ENCODE measurements at places on chromosomes 7 and 10. TPM values are rescaled to one million over a fixed set of nuclear protein-coding genes. Genes with fewer than 3 reads are reported as not detected.

Gene VIM
- total RNA-seq = 2,643 TPM

Gene MSMB
- total RNA-seq = not detected

Gene CYP3A4
- not detected for total RNA-seq

Gene FGFBP3
- 1.00 TPM for total RNA-seq

Gene SH2D4B
- not detected for total RNA-seq

Gene DYDC2
- not detected for total RNA-seq

Gene ITIH5
- 33.6 TPM for total RNA-seq

Gene EVX1
- total RNA-seq = not detected

Gene CFAP43
- total RNA-seq = 0.28 TPM

Gene CRYGN
- total RNA-seq = 0.42 TPM

Gene GSAP
- total RNA-seq = 9.7 TPM

Gene TMEM225B
- 2.0 TPM for total RNA-seq

Gene PIK3CG
- total RNA-seq = 4.7 TPM

Gene ZNF783
- 16.3 TPM for total RNA-seq

Gene SYT15B
- 2.6 TPM for total RNA-seq

- peak; percentile 88 for DNase-seq
Measured at GRCh38 chr10:30857803-30858202, 173.9 kb downstream of the ZNF438 start.

GRCh38 chr7:157614457-157615020, 277.7 kb downstream of the DNAJB6 start:
- DNase-seq = peak; percentile 69

DNA sequence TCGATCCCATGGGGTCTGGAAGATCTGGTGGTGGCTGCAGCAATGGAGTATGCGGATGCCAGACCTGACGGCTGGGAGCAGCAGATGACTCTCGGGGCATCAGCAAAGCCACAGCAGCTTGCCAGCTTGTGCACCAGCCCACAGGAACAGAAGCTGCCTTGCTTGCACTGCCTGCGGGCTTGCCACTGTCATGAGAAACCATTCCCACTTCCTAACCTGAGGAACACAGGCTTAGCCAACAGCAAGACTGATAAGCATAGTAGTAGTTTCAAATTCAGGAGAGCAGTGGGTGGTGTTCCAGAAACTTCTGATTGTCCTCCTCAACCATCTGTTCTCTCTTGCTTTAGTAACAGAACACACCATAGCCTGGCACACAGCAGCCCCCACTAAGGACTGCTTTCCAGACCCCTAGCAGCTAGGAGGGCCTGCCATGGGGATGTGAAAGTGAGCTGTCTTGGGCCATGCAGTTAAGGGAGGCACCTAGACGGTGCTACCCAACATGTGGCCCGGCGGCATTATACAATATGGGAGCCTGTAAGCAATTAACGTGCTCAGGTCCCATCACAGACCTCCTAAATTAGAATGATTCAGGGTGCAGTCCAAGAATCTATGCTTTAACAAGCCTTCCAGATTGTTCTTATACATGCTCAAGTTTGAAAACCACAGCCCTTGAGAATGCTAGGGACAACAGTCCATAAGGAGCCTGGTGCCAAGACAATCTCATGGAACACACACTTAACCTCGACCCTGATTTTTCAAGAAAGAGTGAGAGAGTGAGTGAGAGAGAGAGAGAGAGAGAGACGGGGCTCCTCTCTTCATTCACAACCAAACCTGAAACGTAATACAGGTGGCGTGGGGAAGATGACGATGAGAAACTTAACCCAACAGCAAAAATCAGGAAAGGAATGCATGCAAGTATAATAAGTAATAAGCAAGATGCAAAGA, 7.1 kb downstream of the ANXA11 start:
- DNase-seq = no peak

GRCh38 chr10:66258693-66259092, 667.1 kb upstream of the LRRTM3 start:
- no peak for DNase-seq

- no peak for DNase-seq
Measured at GRCh38 chr7:42831006-42831717, 80.7 kb downstream of the C7orf25 start.

DNA sequence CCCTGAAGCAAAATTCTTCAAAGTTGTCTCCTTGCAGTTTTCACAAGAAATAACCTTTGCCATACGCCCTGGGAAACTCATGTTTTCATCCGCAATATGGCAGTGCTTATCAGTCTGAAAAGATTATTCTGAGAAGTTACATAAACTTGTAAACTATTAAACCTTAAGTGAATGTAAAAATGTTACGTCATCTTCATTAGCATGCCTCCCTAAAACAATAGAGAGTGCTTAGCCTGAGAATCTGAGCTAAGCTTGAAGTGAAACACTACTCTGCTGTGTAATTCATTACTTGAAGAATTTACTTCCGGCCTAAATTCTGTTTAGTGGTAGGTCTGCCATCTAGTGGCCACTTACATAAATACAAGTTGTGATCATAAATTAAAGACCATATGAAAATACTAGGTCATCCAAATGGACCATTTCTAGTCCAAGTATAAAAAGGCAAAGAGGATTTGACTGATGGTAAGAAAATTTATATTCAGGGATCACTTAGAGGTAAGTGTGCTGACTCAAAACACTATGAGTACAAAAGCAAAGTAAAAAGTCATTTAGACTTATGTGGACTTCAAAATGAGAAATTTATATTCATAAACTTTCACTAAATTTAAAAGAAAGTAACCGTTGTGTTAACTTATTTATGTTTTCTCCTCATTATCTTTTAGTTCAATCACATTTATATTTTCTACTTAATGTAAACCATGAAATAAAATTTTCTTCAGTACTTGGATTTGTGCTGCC, 745.1 kb upstream of the LRRTM3 start:
- no peak for DNase-seq

DNA sequence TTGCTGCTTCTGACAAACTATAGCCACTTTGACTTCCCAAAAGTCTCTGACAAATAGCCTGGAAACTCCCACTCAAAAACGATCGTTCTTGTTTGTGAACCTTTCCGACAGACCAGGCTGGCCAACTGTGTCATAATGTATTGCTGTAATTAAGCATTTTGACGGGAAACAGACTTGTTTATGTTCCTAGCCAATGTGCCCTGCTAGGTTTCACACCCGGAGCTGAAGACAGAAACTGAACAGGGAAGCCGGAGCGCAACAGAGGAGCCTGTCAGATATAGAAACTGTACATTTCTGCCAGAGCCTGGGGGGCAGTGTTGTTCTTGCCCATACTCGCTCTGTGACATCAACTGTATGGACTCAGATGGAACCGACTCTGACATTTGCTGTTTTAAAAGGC, 55.3 kb upstream of the C7orf33 start:
- no peak for DNase-seq

DNA sequence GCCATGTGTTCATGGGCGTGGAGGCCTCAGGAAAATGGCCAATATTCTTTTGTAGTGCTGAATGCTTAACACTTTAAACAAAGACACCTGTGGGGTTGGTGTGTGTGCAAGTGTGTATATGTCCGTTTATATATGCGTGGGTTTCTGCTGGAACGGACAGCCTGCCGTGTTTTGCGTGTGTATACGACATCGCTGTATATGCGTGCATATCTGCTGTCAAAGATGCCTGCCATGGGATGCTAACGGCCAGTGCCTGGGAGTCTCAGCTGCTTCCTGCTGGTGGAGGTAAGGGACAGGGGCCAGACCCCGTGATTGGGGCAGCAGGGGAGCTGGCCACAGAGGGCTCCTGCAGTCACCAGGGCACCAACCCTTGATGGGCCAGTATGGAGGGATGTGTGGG, 216.3 kb upstream of the SHH start:
- DNase-seq = no peak

DNA sequence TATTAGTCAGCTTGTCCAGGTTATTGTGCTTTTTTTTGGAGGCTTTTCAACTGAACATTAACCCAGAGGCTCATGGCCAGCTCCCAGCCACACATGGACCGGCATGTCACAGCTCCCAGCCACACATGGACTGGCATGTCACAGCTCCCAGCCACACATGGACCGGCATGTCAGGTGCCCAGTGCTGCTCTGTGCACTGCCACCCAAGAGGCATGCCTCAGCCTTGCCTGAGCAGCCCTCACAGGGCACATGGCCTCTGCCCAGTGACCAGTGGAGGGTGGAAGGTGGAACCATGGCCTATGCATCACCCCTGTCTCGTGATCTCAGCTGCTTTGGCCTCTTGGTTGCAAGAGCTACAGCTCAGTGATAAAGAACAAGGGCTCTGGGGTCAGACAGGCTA, 119.8 kb downstream of the OAT start:
- peak; percentile 64 for DNase-seq

- DNase-seq = no peak
Measured at GRCh38 chr7:39673868-39674267, 50.5 kb downstream of the RALA start.

DNA sequence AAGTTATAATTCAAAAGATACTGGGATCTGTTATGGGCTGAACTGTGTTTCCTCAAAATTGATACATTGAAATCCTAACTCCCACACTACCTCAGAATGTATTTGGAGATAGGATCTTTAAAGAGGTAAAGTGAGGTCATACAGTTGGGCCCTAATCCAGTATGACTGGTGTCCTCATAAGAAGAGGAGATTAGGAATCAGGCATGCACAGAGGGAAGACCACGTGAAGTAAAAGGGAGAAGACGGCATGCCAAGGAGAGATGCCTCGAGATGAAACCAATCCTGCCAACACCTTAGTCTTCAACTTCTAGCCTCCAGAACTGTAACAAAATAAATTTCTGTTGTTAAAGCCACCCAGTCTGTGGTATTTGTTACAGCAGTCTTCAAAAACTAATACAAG, 5.9 kb upstream of the CFAP69 start:
- DNase-seq = no peak

GRCh38 chr10:26437637-26438461, at the start of gene APBB1IP:
APBB1IP (plus strand) TSS chr10:26438341; CDS start chr10:26492327, 53,986 bp downstream.
- DNase-seq = peak; percentile 96

DNA sequence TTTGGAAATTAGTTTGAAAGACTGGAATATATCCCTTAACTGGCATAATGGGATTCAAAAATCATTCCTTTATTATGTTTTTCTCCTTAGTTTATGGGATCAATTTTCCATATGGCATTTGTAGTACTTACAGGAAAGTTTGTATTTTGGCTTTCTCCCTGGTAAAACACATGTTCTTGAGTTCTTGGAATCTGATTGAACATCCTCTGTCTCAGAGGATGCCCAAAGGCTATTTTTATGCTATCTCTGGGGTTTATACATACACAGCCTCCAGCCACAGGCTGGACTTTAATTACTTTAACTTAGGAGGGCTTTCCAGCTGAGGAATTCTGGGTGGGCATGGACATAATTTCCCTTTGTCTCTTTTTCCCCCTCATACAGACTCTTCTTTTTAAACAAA, 236.4 kb downstream of the HGF start:
- no peak for DNase-seq

- DNase-seq = no peak
Measured at GRCh38 chr10:49441488-49442476, 45.9 kb upstream of the DRGX start.

GRCh38 chr10:118504467-118505205, 90.8 kb downstream of the PRLHR start:
- no peak for DNase-seq

DNA sequence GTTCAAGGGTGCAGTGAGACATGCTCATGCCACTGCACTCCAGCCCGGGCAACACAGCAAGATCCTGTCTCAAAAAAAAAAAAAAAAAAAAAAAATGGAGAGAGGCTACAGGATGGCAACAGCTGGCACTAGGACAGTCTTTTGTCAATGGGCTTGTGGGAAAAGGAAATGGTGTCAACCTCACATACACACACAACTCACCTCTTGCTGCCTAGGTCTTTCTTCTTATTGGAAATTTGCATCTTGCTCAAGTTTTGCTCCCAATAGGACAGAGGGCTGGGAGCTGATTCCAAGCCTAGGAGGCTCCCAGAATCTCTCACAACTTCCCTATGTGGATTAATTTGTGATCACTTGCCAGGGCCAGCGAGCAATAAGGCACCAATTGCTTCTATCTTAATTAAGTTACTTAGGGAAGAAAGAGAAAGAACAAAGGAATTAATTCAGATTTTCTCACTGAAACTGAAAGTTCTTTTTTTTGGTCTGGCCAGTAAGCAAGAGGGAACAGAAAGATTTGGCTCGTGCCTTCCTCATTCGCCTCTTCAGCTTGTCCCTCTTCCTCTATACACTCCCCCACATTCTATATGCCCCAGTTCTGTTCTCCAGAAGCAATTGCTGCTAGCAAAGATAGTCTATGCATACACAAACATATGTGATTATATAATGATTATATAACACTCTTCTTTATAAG, 33.8 kb downstream of the MAP3K8 start:
- no peak for DNase-seq

DNA sequence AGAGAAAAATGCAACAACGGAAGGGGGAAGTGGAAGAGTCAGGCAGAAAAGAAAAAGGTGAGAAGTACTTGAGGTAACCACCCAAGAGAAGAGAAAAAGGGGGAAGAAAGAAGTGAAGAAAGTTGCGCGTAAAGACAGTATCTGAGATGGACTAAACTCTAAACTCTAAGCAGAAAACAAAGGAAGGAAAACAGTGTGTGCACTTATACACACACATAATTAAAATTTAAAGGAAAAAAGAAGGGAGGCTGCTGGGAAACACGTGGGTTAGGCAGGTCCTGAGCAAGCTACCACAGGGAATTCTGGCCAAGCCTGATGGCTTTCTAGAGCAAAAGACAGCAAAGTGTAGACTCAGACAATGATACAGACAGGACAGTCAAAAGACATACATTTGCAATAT, 78.0 kb downstream of the UBE2H start:
- DNase-seq = no peak

GRCh38 chr10:97825020-97825760, 24.5 kb upstream of the GOLGA7B start:
- DNase-seq = no peak

GRCh38 chr10:76546411-76546810, 1091.2 kb downstream of the KCNMA1 start:
- DNase-seq = no peak

GRCh38 chr7:102883098-102883860, 29.5 kb upstream of the LRRC17 start:
- no peak for DNase-seq

DNA sequence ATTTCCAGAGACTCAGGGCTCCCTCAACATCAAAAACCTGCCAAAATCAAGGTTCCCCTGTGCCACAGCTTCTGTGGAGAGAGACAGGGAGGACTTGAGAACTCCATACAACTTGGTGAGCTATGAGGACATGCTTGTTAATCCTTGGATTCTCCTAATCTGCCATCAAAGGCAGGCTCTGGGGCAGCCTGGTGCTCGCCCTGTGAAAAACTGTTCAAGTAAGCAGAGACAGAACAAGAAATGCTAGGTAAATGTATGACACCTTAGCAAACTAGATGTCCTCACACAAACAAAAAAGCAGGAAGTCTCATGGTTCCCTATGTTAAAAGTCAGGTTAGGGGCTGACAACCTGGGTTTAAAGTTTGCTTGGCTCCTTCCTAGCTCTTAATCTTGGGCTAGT, 73.6 kb downstream of the ANK3 start:
- DNase-seq = no peak

GRCh38 chr7:159112136-159113011, 32.3 kb downstream of the VIPR2 start:
- peak; percentile 76 for DNase-seq

- DNase-seq = no peak
Measured at GRCh38 chr10:45202242-45202641, 113.2 kb downstream of the OR13A1 start.

- DNase-seq = no peak
Measured at GRCh38 chr10:12237265-12238220, 41.6 kb downstream of the CDC123 start.

GRCh38 chr10:132547421-132547861, 9.9 kb downstream of the INPP5A start:
- peak; percentile 73 for DNase-seq

GRCh38 chr7:113912876-113913275, 5.9 kb downstream of the PPP1R3A start:
- DNase-seq = no peak

Data from posterior vena cava (tissue), 2 donors.